ENCODE measurements at places on chromosomes 11 and 22.

DNA sequence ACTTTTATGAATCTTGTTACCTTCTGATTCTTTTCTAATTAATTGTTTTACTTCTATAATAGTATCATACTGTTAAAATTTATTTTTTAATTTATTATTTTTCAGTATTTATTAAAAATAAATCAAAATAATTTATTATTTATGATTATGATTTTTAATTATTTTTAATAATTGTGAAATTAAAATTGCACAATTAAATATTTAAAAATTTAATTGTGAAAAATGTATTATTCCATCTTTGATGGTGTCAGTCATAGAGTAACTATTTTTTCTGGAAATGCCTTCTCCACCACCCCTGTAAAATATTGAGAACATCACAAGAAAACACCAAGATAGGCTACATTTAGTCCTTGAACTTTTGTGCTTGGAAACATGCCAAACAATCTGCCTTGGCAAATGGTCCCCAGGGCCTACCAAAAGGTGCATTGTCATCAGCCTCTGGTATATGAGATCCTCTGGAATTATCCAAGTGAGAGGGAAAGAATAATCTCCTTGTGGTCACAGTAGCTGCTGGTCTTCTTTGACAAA, at the start of gene OR8H2:
Gene OR8H2 (plus strand): TSS at position 478 of the 528 bp plus-strand sequence. CDS start 1,356 bp downstream, outside the sequence.
- no peak for DNase-seq

- DNase-seq = no peak
Observed at GRCh38 chr22:37467391-37467955, 18.7 kb downstream of the MFNG start.

DNA sequence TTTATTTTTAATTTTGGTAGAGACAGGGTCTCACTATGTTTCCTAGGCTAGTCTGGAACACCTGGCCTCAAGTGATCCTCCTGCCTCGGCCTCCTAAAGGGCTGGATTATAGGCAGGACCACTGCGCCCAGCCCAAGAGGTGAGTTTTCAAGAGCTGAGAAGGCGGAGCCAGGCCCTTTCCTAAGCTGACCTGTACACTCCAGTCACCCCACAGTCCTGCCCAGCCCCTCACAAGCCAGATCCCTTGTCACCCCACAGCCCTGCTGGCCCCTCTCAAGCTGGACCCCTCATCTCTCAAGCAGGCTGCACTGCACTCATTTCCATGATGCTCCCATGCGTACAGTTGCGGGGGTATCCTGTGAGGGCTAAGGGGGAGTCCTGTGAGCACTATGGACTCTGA, 2.9 kb downstream of the DENND6B start:
- DNase-seq = no peak

GRCh38 chr11:133347988-133348387, 184.3 kb downstream of the OPCML start:
- no peak for DNase-seq

- no peak for DNase-seq
Observed at GRCh38 chr11:62498031-62498430, 48.6 kb downstream of the AHNAK start.

DNA sequence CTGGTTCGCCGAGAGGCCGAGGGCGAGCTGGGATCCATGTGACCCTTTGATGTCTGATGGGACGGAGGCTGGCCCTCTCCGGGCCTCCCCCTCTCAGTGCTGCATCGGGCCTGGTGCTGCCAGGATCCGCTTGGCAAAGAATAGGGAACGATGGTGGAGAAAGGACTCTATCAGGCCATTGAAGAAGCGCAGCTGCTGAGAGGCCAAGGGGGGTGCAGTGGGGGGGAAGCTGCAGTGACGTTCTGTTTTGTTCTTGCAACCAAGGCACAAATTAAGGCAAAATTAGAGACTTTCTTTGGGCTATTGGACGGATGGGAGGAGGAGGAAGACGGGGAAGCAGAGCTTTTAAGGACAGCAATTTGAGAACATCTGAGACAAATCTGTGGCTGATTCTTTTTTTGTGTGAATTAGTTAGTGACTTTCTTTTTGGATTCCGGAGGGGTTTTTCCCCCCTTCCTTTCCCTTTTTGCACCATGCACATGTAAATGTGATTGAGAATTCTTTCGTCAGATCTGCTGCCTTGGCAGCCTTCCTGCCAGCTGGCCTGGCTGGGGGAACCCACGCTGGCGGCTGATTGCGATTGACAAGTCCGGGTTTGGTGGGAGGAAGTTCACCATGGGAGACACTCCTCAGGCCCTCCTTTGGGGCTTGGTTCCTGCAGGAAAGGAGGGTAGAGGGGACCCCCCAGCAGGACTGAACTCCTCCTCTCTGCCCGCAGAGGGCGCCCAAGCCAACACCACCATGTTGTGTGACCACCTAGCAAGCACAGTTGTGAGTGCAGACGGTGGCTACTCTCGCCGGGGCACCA, 214.6 kb downstream of the NTM start:
- no peak for DNase-seq

- no peak for DNase-seq
Observed at GRCh38 chr11:36431429-36432092, 78.5 kb downstream of the TRAF6 start.

DNA sequence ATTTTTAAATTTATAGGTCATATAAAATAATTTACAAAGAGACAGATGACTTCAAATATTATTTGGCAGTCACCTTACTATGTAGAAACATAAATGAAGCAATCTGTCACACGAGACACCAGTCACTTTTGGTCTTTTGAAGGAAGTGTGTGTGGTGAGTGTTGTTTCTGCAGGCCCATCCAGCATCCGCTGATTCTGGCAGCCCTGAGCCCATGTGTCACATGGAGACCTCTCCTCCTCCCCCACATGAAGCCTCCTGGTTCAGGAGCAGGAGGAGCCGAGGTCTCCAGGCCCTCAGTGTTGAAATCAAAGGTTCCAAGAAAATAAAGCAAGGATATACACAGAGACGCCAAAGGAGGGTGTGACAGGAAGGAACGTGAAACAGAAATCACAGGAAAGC, 60.1 kb downstream of the ARFGAP3 start:
- DNase-seq = no peak

GRCh38 chr11:68749229-68750123, 1.8 kb downstream of the TESMIN start:
- no peak for DNase-seq

DNA sequence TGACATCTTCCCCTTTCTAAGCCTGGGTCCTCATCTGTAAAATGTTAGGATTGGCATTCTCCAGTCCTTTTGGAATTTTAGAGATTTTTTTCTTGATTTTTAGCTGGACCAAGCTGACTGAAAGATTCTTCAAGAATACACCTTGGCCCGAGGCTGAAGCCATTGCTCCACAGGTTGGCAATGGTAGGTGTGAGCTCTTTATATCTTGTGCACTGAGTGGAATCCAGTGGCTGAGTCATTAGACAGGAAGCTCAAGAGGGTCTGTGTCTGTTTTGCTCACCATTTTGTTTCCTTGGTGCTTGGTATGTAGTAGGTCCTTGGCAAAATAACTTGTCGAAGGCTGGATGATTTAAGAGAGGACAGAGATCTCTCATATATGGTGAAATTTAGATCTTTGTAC, 6.2 kb downstream of the EIF3L start:
- no peak for DNase-seq

GRCh38 chr11:44629732-44630345, 64.4 kb downstream of the CD82 start:
- peak; percentile 21 for DNase-seq

DNA sequence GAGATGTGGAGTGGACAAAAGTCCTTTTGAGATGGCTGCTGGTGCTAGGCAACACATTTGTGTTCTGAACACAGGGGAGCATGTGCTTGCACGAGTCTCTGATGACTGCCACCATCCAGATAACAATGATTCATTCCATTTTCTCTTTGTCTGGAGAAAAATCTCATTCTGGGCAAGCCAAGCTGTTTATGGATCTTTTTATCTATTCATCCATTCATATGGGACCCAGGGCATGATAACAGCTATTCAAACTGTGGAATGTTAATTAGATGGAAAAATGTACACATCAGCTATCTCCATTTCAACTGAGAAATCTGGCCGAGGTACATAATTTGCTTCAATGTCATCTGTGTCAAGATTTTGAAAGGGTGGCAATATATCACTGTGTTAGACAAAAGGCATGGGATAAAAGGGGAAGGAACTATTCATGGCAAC, 117.5 kb upstream of the ZBED5 start:
- no peak for DNase-seq

DNA sequence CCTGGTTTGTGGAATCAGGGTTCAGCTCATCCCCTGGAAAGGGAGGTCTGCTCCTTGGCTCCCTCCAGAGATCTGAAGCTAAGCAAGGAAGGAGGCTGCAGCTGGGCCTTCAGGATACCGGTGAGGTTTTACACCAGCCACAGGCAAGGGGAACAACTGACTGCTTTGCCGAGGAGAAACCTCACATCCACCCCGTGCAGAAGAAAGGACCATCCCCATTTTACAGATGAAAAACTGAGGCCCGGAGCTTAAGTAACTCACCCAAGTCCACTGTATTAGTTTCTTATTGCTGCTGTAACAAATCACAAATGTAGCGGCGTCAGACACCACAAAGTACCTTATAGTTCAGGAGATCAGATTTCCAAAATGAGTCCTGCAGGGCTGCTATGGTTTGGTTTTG, 173.7 kb downstream of the MN1 start:
- DNase-seq = no peak

- no peak for DNase-seq
Observed at GRCh38 chr11:75867778-75868374, 52.9 kb downstream of the UVRAG start.

DNA sequence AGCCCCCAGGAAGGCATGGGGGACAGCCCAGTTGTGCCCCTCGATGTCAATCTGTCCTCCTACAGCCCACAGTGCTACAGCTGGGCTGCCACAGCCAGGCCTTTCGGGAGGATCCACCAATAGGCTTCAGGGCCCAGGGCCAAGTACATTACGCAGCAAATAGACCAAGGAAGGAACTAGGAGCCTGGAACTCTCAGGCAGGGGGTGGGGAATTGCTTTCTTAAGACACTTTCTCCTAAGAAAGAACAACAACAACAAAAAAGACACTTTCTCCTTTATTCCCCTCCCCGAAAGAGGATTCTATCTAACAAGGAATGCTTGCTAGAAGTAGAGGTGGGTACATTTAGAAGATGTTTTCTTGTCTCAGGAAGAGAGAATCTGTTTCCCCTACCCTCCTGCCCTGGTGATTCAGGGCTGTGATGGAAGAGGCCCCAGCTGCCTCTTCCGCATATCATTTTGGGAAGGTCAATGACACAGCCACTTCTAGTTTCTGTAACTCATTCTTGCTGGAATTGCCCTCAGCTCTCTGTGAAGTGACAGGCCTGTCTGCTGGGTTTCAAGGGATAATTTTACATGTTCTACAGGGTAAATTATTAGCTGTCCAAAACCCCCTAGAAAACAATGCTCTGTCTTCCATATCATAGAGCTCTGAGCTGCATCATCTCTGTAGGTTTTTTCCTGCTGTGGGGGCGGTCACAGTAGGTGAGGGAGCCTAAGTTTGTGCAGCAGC, 6.0 kb upstream of the MALAT1 start:
- DNase-seq = peak; percentile 55

DNA sequence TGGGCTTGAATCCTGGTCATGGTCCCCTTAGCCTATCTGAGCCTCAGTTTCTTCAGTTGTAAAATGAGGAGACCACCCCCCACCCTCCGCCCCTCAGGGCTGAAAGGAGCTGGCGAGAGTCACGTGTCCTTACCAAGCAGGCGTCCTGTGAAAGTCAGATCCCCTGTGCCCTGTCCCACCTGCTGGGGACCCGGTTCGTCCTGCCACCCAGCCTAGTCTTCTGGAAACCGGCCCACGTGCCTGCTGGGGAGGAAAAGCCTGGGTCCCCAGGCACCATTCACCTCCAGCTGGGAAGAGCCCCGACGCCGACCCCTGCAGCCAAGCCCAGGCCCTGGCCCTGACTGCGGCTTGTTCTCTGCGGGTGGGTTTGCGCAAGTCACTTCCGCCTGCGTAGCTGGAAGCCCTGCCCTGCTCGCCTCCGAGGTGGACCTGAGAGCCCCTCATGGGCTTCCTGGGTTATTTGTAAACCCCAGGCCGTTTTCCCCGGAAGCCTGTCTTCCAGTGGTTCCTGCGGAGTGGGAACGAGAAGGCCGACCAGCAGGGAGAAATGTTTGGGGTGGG, 679 bp upstream of the SSH3 start:
- DNase-seq = peak; percentile 87

- no peak for DNase-seq
Observed at GRCh38 chr11:96189351-96189750, 153.6 kb downstream of the MAML2 start.

DNA sequence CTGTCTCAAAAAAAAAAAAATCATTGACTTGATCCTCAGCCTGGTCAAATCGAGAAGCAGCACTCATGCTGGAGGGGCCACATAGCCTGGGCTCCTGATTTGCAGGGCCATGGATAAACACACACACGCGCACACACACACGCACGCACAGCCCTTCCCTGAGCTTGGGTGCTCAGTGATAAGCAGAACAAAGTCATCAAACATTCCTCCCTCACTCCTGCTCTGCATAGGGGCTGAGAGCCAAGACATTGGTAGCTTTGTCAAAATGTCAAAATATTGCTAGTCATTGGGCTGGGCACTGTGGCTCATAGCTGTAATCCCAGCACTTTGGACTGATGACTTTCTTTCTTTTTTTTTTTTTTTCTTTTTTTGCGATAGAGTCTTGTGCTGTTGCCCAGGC, 34.0 kb upstream of the A4GALT start:
- no peak for DNase-seq

- no peak for DNase-seq
Observed at GRCh38 chr11:63931876-63932275, 6.9 kb upstream of the NAA40 start.

DNA sequence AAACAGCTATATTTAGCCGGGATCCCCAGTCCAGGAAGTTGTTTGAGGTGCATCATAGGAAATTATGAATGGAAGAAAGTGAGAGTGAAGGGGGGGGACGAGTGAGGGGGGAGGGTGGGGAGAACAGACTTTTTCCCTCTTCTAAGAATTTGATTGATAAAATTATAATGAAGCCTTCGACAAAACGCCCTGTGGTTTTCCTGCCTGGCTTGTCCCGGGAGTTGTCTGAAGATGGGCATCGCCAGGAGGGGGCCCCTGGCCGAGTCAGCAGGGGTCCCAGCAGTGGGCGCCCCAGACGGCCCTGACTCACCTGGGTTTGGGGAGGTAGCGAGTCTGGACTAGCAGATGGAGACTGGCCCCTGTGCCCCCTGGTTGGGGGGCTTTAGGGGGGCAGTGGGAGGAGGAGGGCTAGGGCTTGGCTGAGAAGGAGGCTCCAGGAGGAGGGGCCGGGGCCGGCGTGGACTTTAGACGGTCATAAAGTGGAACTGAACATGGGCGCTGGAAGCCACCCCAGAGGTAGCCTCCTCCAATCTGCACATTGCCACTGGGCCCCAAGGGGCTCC, 336 bp upstream of the LIF start:
- DNase-seq = peak; percentile 80

DNA sequence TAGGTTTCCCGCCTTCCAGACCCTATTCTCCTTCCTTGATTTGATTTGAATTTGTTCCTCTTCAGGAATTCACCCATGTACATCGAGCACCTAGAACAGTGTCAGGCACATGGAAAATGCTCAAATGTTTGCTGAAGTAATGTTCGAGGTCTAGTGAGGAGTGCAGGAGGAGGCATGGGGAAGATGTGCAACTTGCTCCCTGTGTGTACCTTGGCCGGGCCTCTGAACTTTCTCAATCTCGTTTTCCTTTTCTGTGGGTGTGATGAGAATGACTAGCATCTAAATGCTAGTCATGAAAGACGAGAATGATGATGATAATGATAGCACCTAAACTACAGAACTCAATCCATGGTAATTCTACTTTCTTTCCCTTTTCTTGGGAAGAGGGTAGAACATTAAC, 279.1 kb upstream of the PLET1 start:
- no peak for DNase-seq

- peak; percentile 93 for DNase-seq
Observed at GRCh38 chr11:134124660-134125451, 56.0 kb downstream of the JAM3 start.

- DNase-seq = no peak
Observed at GRCh38 chr11:59706518-59707285, 6.9 kb downstream of the OR10V1 start.

All from chondrocyte (in vitro differentiated cells).